ENCODE measurements at places on chromosomes 16 and 17.

GRCh38 chr17:80498242-80498919 lies 22.0 kb upstream of the NPTX1 start:
- H3K4me1 ChIP-seq = peaks cover 49% of the 10 kb centered on the region
- peaks cover 58% of the 10 kb centered on the region for H3K27me3 ChIP-seq
- peak; percentile 38 for DNase-seq
- no peak overlapping the region for H3K4me3 ChIP-seq
- H3K27ac ChIP-seq = no peak overlapping the region

GRCh38 chr17:76561332-76561731 lies 21.5 kb downstream of the PRCD start:
- DNase-seq = no peak
- no peak overlapping the region for H3K27ac ChIP-seq
- no peaks in the 10 kb centered on the region for H3K27me3 ChIP-seq
- H3K4me3 ChIP-seq = peak overlapping the region; percentile 12

GRCh38 chr17:4920351-4921048 lies 11.6 kb upstream of the GP1BA start:
- H3K36me3 ChIP-seq = no peaks in the 10 kb centered on the region
- no peak overlapping the region for H3K4me3 ChIP-seq
- H3K27me3 ChIP-seq = peaks cover 4% of the 10 kb centered on the region
- no peak overlapping the region for H3K27ac ChIP-seq
- DNase-seq = no peak
- H3K4me1 ChIP-seq = peaks cover 5% of the 10 kb centered on the region

DNA sequence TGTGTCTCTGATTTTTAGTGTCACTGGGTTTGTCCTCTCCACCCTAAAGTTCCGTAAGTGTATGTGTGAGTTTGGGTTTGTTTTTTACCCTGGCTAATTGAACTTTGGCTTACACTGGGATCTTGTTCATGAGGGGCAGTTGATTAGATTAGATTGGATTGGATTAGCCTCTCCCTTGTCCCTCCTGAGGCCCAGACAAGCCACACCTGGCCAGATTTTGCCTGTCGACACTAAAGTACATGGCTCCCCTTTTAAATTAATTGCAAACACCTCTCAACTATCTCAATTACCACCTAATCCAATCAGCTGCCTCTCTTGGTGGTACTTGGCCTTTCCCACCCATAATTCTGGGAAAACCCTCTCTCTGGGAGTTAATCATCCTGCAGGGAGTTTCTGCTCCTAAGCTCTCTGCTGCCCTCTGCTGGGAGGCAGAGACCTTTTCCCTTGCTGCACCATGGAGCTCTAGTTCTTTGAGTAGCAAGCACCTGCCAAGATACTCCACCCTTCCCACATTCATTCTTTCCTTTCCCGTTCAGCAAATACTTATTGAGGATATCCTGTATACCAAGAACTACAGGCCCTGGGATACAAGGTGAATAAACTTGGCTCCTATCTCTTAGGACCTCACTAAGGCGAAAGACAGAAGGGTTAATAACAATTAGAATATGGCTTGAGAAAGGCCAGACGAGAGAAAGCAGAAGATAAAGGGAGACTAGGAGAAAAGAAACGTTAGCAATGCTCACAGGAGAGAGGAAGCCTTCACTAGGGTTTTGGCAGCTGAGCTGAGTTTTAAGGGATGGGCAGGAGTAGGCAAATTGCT lies 60.0 kb upstream of the MPHOSPH6 start:
- no peak overlapping the region for H3K4me3 ChIP-seq
- peaks cover 12% of the 10 kb centered on the region for H3K4me1 ChIP-seq
- peaks cover 17% of the 10 kb centered on the region for H3K27me3 ChIP-seq
- H3K27ac ChIP-seq = no peak overlapping the region
- DNase-seq = peak; percentile 88
- no peaks in the 10 kb centered on the region for H3K36me3 ChIP-seq

DNA sequence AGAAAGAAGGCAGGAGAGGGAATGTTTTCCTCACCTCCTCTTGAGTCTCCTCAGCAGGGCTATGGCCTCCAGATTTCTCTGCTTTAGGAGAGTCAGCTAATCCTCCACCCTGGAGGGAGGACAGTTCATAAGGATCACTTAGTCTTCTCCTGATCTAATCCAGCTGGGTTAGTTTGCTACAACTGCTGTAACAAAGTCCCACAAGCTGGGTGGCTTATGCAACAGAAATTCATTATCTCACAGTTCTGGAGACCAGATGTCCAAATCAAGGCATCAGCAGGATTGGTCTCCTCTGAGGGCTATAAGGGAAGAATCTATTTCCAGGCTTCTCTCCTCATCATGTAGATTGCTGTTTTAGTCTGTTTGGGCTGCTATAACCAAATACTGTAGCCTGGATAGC lies 40.6 kb upstream of the XYLT1 start:
- peaks cover 15% of the 10 kb centered on the region for H3K27me3 ChIP-seq
- no peaks in the 10 kb centered on the region for H3K36me3 ChIP-seq
- H3K4me3 ChIP-seq = no peak overlapping the region
- DNase-seq = no peak

DNA sequence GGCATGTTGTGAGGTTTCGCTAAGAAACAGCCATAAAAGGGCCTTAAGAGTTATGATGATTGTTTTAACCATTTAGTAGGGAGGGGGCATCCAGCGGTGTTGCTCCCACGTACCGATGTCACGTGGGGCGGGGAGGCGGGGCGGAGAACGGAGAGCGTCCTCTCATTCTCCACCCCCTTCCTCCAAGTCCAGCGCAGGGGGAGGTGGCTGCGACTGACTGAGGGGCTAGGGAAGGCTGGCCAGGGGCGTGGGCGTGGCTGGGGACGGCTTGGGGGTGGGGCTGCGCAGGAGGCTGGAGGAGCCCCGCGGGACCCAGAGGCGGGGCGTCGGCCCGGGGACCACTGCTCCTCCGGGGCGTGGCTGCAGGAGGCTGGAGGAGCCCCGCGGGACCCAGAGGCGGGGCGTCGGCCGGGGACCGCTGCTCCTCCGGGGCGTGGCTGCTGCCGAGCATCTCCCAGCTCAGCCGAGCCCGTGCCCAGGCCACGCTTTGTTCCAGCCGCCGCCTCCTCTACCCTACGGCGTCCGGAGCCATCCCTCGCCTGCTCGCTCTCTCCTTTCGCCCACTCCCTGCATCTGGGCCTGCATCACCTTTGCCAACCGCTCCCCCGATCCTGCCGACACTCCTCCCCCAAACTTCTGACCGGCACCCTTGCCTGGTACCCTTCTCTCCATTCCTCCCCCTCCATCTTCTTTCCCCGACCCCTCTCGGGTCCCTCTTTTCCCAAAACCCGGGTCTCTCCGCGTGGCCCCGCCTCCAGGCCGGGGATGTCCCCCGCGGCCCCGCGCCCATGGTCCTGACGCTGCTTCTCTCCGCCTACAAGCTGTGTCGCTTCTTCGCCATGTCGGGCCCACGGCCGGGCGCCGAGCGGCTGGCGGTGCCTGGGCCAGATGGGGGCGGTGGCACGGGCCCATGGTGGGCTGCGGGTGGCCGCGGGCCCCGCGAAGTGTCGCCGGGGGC lies at the start of gene SARM1:
SARM1 (plus strand) TSS at position 450 of the 958 bp plus-strand sequence; CDS start at position 789, 339 bp downstream.
- H3K27me3 ChIP-seq = peaks cover 39% of the 10 kb centered on the region
- no peaks in the 10 kb centered on the region for H3K36me3 ChIP-seq
- H3K4me1 ChIP-seq = peaks cover 36% of the 10 kb centered on the region
- DNase-seq = peak; percentile 98
- H3K4me3 ChIP-seq = peak within 1 kb of the TSS; percentile 79

DNA sequence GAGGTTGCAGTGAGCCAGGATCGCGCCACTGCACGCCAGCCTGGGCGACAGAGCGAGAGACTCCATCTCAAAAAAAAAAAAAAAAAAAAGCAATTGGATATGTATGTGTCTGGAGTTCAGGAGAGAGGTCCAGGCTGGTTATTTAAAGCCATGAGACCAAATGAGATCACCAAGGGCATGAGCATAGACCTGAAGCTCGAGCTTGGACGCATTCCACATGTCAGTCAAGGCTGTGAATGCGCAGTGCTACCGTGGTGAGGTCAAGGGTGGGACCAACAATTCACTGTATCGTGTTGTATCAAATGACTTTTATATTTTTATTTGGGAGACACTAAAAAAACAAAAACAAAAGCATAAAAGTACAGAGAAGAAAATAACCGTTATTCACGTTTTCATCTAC lies 29.1 kb upstream of the SPNS2 start:
- DNase-seq = no peak
- H3K4me1 ChIP-seq = peaks cover 19% of the 10 kb centered on the region
- H3K27me3 ChIP-seq = peaks cover 28% of the 10 kb centered on the region
- no peak overlapping the region for H3K4me3 ChIP-seq
- H3K27ac ChIP-seq = no peak overlapping the region

- H3K36me3 ChIP-seq = peaks cover 17% of the 10 kb centered on the region
- no peak overlapping the region for H3K4me3 ChIP-seq
- peaks cover 29% of the 10 kb centered on the region for H3K4me1 ChIP-seq
- peaks cover 15% of the 10 kb centered on the region for H3K27me3 ChIP-seq
Observed at GRCh38 chr17:46943501-46944393, 20.8 kb downstream of the GOSR2 start.

GRCh38 chr17:44120851-44121605 lies 2.4 kb downstream of the HDAC5 start:
- H3K27ac ChIP-seq = no peak overlapping the region
- peak overlapping the region; percentile 96 for H3K4me3 ChIP-seq
- H3K4me1 ChIP-seq = peaks cover 52% of the 10 kb centered on the region
- H3K27me3 ChIP-seq = peaks cover 15% of the 10 kb centered on the region

DNA sequence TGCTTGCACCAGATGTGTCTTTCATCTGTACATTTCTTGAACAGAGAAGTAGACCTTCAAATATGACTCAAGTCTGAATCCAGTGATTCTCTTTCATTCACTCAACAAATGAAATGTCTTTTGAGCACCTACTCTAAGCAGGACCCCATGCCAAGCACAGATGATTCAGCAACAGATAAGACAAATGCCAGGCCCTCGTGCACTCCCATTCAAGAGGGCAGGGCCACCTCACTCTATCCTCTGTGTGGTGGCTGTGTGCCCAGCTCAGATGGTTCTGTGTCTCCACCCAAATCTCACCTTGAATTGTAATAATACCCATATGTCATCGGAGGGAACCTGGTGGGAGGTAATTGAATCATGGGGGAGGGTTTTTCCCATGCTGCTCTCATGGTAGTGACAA lies 74.1 kb upstream of the NKD1 start:
- peaks cover 5% of the 10 kb centered on the region for H3K36me3 ChIP-seq
- peak overlapping the region; percentile 78 for H3K27ac ChIP-seq
- no peak for DNase-seq
- no peak overlapping the region for H3K4me3 ChIP-seq
- H3K4me1 ChIP-seq = peaks cover 83% of the 10 kb centered on the region
- H3K27me3 ChIP-seq = no peaks in the 10 kb centered on the region

DNA sequence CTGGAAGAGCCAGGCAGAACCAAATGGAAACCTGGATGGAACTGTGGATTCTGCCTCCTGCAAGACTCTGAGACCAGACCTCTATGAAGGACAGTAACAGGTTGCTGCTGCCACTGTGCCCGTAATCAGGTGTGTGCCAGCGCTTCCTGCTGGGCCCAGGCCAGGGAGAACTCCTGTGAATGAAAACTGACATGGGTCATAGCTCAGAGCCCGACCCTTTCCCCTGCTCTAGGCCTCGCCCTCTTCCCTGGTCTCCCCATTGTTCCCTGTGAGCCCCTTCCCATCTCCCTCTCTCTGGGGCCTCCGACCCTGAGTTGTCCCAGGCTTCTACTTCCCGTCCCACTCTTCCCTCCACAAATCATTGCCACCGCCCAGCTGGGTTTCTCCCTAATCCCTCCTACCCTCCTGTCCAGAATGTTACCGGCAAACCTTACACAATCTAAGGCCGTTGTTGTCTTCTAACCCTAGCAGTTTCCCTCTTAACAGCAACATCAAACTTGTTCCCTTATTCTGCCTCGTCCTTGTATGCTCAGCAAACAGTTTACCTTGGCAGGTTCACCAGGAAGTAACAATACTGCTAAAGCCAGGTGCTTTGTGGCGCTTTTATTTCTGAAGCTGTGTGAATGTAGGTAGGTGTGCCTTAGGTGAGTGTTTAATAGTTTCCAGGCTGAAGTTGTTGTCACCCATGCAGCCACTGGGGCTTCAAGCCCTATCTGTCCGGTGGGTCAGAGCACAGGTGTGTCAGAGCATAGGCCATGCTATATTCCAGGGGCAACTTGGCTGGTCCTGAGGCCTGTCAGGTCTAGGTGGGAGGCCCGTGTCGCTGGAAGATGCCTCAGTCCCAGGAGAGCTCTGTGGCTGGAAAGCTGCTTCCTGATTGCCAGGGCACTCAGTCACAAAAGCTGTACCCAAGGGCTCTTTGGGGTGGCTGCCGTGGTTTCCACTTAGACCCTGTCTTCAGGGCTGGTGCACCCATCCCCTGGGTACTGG lies 32.0 kb downstream of the SMPD3 start:
- H3K27me3 ChIP-seq = peaks cover 17% of the 10 kb centered on the region
- peak overlapping the region; percentile 33 for H3K27ac ChIP-seq
- H3K36me3 ChIP-seq = no peaks in the 10 kb centered on the region

- peaks cover 6% of the 10 kb centered on the region for H3K27me3 ChIP-seq
- no peak overlapping the region for H3K27ac ChIP-seq
- H3K36me3 ChIP-seq = no peaks in the 10 kb centered on the region
- H3K4me1 ChIP-seq = peaks cover 21% of the 10 kb centered on the region
Observed at GRCh38 chr16:85037050-85037410, 9.4 kb downstream of the KIAA0513 start.

GRCh38 chr17:66833201-66833600 lies 1.7 kb upstream of the CACNG5 start:
- H3K4me1 ChIP-seq = peaks cover 25% of the 10 kb centered on the region
- H3K27me3 ChIP-seq = peaks cover 75% of the 10 kb centered on the region
- H3K36me3 ChIP-seq = no peaks in the 10 kb centered on the region
- no peak overlapping the region for H3K4me3 ChIP-seq

DNA sequence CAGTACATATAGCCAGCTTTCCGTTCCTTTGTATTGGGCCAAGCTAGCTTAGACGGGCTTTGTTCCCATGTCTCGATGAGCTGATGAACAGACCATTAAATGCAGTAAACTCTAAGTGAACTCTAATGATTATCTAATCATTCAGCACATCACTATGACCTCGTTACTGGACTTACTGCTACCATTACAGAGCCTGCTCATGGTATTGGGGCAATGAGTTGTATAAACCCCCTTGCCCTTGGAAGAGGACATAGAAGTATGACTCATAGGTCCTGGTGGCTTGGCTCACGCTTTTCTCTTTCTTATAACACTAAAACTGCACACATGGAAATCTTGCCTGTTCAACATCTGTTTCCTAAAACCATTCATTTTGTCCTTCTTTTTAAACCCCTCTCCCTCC lies 93.6 kb upstream of the DYNLRB2 start:
- no peak for DNase-seq
- peaks cover 15% of the 10 kb centered on the region for H3K27me3 ChIP-seq
- no peak overlapping the region for H3K27ac ChIP-seq
- no peak overlapping the region for H3K4me3 ChIP-seq
- H3K36me3 ChIP-seq = no peaks in the 10 kb centered on the region
- H3K4me1 ChIP-seq = no peaks in the 10 kb centered on the region

- peak overlapping the region; percentile 75 for H3K27ac ChIP-seq
- DNase-seq = peak; percentile 44
Observed at GRCh38 chr16:2155977-2156848, 631 bp downstream of the TRAF7 start.

GRCh38 chr16:78813661-78814311 lies 714.3 kb downstream of the WWOX start:
- DNase-seq = no peak
- H3K27ac ChIP-seq = peak overlapping the region; percentile 8
- no peaks in the 10 kb centered on the region for H3K36me3 ChIP-seq
- H3K4me1 ChIP-seq = peaks cover 46% of the 10 kb centered on the region

- peak overlapping the region; percentile 57 for H3K27ac ChIP-seq
- no peaks in the 10 kb centered on the region for H3K27me3 ChIP-seq
- peaks cover 3% of the 10 kb centered on the region for H3K4me1 ChIP-seq
- no peaks in the 10 kb centered on the region for H3K36me3 ChIP-seq
Observed at GRCh38 chr16:83789642-83790401, 18.0 kb upstream of the HSBP1 start.

- H3K36me3 ChIP-seq = no peaks in the 10 kb centered on the region
- no peak overlapping the region for H3K4me3 ChIP-seq
- peaks cover 25% of the 10 kb centered on the region for H3K4me1 ChIP-seq
- peaks cover 26% of the 10 kb centered on the region for H3K27me3 ChIP-seq
Observed at GRCh38 chr16:57824888-57825287, 22.6 kb upstream of the KIFC3 start.

All from nephron progenitor cell (in vitro differentiated cells).